ENCODE measurements at places on chromosomes 2 and 18.
A peak's percentile ranks its signal among the peaks of the same experiment; 100 is the strongest.

- DNase-seq: no peak
These were observed 89.1 kb downstream of the ETAA1 start for GRCh38 chr2:67486041-67486796.

DNA sequence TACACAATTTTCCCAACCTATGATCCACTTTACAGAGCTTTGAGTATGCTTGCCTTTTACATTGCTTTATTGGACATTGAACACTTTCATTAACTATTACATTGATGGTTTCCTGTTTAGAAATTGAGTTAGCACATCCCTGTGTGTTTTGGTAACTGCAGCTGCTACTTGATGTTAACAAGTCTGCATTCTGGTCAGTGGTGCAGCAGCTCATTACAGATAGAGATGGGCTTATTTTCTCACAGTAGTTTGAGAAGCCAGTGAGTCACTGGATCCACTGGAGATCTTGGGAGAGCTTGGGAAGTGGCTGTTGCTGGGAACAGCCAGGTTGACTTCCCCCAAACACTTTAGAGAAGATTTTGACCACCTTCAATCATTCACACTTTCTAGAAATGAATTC lies 150.5 kb downstream of the ARHGAP15 start:
- DNase-seq: no peak

DNA sequence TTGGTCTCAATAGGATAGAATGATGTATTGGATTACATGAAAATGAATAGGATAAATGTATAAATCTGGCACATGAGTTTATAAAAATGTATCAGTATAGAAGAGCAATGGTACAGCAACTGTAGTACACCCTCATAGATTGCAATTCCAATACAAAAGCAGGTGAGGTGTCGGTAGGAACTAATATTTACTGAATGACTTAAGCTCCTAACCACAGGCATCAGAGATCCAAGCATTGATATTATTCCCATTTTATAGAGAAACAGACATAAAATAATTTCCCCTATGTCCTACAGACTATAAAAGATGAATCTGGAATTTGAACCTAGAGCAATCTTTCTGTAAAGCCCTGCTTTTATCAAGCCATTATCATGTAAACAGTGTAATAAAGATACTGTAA lies 227.4 kb downstream of the MBD2 start:
- no peak for DNase-seq

- no peak for DNase-seq
These were observed 9.2 kb downstream of the CNTNAP5 start for GRCh38 chr2:124034265-124034664.

- no peak for DNase-seq
These were observed 156.7 kb downstream of the MBD5 start for GRCh38 chr2:148177559-148177958.

DNA sequence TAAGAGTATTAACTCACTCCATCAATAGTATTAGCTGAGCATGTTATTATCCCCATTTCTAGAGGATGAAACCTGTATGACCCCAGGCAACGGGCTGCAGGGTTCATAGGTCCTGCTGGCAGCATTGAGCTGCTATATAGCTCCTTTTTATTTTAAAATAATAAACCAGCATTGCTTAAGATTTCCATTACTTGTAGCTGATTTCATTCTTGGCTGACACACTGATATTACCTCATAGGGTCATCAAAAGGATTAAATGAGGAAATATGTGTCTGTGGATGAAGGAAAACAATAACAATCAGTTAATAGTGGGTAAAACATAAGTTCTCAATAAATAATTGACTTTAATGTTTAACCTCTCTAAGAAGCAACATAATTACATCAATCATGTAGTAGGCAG lies 48.3 kb upstream of the NRP2 start:
- DNase-seq: no peak

GRCh38 chr2:179455824-179456223 lies 191.2 kb upstream of the SESTD1 start:
- no peak for DNase-seq

DNA sequence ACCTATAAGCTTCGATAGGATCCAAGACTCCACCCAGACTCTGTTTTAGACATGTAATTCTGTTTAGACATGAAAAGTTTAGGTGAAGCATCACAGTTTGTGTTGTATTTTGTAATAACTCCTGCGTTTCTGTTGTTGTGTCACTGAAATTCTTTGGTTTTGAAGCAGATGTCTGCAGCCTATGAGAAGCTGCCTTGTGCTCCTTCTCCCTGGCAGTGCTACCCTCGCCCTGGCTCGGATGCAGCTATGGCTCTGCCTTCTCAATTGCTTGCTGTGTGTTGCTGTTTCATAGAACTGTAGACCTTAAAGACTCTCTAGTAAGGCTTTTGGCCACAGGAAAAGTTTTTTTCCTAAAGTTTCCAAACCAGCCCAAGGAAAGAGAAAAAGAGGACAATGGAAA lies 40.2 kb upstream of the ZNF638 start:
- DNase-seq: no peak

DNA sequence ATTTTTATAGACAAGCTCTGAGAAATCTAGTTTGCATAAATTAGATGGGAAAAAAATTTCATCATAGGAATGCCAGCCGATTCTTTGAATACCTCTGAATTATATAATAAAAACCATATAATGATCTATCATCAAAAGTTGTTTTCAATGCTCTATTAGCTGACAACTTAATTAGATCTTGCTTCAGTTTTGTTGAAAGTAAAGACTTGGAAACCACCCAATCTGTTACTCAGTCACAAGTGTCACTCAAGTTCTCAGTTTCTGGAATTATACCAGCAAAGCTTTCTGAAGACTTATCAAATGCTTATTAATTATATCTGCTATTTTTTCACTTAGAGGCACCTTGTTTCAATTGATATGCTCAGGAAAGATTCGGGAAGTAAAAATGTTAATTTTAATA lies 17.4 kb upstream of the TP53I3 start:
- DNase-seq: no peak

GRCh38 chr2:196096982-196097745 lies 28.5 kb upstream of the DNAH7 start:
- no peak for DNase-seq

DNA sequence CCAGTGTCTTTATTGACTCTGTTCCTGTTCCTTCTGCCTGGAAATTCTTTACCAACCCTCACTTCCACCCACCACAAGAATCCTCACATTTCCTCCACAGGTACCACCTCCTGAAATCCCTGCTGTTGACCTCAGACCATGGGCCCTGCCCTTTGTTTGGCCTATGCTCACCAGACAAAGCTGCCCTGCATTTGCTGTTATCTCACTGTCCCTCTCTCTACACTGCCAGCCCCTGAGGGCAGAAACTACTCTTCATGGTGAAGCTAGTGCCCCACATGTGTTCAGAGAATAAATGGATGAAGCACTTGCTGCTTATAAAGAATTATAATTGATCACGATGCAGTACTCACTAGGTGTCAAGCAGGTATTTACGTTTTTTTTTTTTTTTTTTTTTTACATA lies 608.4 kb downstream of the TSN start:
- DNase-seq: no peak

GRCh38 chr2:46555646-46556234 lies 76.4 kb downstream of the TMEM247 start:
- no peak for DNase-seq

DNA sequence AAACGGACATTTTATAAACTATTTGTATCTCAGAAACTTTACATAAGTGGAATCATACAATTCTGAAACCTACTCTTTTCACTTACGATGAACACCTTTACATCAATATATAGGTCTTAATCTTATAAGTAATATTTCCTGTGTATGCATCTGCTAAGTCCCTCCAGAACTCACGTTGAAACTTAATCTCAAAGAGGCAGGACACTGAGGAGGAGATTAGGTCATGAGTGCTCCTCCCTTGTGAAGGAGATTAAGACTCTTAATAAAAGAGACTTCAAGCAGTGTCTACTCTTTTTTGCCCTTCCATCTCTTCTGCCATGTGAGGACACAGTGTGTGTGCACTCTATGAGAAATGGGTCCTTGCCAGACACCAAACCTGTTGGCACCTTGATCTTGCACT lies 94.7 kb upstream of the CDKL4 start:
- DNase-seq: no peak

DNA sequence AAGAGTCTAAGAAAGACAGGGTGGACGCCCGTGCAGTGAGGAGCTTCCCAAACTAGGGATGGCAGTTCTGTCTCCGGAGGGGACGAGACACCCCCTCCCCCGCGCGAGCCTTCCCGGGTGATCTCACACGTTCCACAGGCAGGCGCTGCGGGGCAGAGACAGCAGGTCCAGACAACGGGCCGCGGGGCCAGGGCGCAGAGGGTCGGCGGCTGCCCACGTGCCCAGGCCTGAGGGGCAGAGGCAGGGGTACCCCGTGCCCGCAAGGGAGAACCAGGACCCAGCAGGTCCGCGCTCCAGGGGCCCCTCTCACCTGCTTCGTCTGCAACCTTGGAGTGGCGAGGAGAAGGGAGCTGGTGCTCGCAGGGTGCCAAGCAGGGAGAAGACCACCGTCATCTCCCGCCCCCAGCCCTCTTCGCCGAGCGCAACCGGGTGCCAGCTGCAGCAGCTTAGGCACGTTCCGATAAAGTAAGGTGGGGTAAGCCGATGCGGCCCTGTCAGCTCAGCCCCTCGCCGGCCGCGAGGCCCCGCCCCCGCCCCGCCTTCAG lies at the start of gene GPR155:
GPR155 (minus strand) TSS at position 467 of the 545 bp plus-strand sequence. CDS start 5,073 bp downstream, outside the sequence.
- DNase-seq: no peak

DNA sequence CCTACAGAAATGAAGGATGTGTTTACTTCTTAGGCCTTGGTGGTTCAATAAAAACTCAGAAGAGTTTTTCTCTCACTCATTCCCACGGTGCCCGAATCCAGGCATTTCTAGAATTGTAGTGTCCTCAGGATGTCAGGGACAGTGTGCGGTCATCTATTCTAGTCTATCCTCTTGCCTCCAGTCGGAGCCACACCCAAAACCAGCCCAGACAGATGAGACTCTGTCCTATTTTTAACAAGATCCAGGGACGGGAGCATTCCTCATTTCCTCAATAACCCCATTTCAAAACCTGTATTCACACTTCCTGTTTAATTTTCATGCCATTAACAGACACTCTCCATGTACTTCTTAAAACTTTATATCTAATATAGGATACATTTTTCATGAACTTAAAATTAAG lies 11.6 kb upstream of the RBMS1 start:
- DNase-seq: no peak

DNA sequence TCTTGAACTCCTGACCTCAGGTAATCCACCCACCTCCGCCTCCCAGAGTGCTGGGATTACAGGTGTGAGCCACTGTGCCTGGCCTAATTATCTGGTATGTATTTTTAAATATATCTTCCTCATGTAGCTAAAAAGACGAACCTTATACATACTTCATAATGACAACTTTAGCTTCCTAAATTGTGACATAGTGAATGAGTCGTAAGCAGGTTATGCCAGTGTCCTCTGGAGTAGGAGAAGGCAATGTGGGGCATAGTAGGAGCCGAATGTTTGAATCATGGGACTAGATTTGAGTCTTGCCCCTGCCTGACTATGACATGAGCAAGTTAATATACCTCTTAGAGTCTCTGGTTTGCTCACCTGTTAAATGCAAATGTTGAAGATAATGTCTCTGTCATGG lies 95.8 kb upstream of the FOSL2 start:
- no peak for DNase-seq

- DNase-seq: peak; percentile 78
These were observed 387.8 kb downstream of the ZNF521 start for GRCh38 chr18:24964216-24964615.

GRCh38 chr2:170159060-170159459 lies 18.9 kb upstream of the MYO3B start:
- DNase-seq: no peak

- DNase-seq: no peak
These were observed 45.7 kb upstream of the EML4 start for GRCh38 chr2:42123426-42123825.

DNA sequence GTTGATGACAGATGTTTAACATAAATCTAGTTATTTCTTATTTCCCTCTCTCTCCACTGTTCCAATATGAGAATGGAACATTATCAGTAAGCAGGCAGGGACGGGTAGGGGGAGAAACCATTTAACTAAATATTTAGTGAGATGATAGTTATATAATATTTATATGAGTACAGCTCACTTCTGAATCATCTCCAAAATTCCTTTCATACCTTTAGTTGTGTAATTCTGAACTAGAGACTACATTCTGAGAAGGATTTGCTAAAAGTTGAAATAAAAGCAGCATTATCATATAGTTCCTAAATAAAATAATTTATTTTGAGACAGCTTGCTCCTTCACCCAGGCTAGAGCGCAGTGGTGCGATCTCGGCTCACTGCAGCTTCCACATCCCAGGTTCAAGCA lies 41.4 kb downstream of the B4GALT6 start:
- DNase-seq: no peak

DNA sequence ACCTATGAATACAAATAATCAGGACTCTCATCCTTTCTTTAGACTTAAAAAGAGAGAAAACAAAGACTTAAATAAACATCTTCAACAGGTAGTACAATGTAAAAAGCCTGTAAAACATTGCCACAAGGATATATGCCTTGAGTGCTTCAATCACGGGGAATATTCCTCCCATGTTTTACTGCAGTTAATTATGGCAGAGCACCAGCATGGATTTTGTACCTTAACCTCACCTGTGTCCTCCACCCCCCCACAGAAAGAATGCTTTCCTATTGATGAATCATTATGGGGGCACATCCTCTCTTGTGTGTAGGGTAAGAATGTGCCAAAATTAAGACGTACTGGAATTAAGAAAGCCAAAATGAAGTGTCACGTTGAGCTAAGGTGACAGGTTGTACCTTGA lies 189.9 kb upstream of the FOSL2 start:
- DNase-seq: no peak

DNA sequence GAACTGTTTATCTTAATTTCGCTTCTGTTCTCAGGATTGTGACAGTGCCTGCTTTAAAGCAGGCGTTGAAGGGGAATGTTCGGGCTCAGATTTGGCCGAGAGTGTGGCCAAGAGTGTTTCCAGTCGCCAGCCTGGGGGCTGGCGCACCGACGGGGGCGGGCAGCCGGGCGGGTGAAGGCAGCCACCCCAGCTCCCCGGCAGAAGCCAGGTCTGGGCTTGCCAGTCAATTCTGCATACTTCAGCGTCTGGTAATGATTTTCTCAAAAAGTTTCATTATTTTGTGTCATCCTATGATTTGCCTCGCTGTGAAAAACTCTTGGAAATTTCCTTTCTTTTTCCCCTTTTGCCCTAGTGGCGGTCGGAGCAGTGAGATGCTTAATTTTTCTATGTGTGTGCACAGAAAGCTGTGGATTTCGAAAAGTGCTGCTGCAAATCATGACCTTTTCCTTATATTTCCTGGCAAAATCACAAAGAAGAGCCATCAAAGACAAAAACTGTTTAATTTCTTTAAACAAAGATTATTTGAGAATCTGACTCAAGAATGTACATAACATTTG lies 856 bp downstream of the FAM228A start:
- no peak for DNase-seq

- DNase-seq: no peak
These were observed 359 bp downstream of the TGFBRAP1 start for GRCh38 chr2:105329197-105329554.

- no peak for DNase-seq
These were observed 6.2 kb downstream of the FABP1 start for GRCh38 chr2:88121678-88122077.

DNA sequence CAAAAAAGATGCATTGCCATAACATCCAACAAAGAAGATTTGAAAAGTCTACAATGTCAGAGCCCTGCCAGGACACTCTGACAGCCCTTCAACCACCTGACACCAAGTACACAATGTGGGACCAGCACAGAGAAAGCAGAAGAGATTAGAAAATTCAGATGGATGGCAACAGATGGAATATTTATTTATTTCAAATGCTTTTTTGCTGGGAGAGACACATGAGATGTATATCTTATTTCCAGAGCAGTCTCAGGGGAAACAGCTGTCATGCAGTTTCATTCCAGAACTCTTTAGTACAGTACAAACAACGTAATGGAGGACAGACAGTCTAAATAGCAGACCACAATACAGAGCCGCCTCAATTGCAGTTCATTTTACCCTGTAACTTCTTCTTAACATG lies 110.1 kb downstream of the MAIP1 start:
- no peak for DNase-seq
